ENCODE measurements at places on chromosomes 5 and 9.
A peak's percentile ranks its signal among the peaks of the same experiment; 100 is the strongest.

GRCh38 chr5:103758996-103759395 lies 196.4 kb upstream of the NUDT12 start:
- no peak for DNase-seq

GRCh38 chr9:99966716-99967115 lies 60.3 kb downstream of the STX17 start:
- DNase-seq = no peak

DNA sequence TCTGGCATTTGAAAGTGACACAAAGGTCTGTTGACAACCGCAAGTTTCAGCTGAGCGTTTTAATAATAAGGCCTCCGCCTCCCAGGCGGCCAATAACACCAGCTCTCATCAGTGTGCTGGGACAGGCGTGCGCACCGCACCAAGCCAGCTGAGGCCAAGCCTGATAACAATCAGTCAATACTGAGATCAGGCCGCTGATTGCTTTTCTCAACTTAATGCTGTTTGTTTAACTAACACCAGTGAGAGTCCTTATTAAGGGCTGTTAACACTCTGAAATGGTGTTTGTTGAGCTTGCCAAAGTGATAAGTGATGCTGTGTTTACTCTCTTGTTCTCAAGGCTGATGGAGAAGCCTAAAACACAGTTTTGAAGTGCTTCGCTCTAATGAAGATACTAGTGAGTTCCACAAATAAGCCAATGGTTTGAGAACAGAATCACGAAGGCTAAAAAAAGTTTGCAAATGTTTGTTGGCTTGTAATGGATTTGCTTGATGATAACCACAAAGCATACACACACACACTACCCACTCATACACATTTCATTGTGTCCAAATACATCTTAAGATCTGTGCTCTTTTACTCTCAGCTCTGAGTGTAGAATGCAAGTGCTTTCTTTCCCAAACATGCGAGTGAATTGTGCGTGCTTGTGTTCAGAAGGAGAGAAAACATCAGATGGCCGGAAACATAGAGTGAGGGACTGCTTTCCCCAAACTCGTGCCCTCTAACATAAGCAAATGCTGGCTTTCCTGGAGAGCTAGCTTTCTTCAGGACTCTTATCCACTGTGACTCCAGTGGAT lies 330.4 kb upstream of the KLF4 start:
- no peak for DNase-seq

DNA sequence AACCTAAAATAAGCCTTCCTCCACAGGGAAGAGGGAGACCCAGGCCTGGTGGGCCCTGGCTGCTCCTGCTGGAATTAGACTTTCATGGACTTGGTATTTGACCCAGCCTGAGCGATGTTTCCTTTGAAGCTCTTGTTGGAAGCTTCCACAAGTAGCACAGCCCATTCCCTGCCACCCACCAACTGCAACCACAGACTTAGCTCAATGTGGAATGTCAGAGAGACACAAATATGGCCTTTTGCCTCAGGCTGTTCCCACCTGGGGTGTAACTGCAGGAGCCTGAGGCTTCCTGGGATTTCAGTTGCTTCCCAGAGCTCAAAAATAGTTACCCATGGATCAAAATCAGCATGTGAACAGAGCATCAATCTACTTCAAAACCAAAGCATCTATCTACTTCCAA lies 70.3 kb upstream of the LHFPL2 start:
- DNase-seq = no peak

DNA sequence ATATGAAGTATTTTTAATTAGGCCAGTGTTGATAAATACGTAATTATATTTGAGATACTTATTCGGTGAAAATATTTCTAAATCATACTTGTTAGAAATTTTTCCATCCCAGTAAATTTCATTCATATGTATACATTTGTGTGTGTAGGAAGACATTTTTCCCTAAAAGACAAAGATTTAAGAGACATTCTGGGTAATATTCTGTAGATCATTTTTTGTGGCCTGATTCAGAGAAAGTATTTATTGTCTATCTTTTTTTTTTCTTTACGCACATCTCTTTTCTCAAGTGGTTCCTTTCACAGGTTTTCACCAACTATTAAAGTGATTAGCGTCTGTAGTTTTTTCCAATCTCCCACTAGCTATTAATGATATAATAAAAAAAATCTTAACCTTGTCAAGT lies 224.1 kb downstream of the MEF2C start:
- no peak for DNase-seq

DNA sequence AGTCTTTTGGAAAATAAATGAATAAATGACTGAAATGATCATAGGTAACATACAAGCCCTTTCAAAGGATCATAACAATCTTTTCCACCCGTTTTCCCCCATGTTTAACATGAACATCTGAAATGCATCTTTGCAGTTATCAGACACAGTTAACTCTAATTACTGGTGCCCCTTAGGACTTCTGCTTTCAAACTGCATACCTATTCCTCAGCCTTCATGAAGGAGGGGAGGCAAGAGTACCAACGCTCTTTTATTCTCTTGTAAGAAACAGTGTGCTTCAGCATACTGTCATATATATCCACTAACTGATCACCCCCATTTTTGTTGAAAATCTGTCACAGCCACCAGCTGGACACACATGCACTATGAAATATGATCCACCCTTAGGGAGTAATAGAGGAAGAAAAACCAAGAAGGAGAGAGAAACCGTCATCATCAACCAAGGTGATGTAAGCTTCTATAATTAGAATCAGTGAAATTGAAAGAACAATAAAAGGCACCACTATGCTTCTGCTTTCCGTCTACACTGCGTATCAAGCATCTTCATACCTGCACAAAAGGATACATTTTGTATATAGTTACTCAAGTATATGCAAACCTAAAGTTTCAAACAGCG lies 98.7 kb downstream of the RAPGEF6 start:
- DNase-seq = peak; percentile 86

DNA sequence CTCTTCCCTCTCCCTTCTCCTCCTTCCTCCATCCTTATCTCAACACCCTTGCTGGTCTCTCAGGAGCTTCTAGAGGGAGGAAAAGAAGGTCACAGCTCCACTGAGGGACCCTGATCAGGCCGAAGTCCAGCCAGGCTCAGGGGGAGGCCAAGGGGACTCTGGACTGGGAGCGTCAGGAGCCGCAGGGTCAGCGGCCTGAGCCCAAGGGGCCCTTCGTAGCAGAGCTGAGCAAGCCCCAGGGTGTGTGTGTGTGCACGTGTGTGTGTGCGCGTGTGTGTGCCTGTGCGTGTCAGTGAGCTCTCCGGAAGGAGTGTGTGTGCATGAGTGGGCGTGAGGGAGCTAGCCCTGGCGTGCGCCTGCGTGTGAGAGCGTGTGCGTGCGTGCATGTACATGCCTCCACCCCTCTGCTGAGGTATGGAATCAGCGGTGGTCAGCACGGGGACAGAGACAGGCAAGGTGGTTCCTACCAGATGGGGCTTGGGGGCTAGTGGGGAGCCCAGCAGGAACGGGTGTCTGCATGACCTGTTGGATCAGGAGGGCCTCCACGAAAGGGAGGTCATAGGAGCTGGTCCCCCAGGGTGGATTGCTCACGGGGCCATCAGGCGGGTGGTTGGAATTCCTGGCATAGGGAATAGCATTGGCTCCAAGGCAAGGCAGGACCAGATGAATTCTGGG lies 10.0 kb upstream of the AGPAT2 start:
- DNase-seq = no peak

- peak; percentile 13 for DNase-seq
Measured at GRCh38 chr9:2727966-2728613, 10.8 kb downstream of the KCNV2 start.

- peak; percentile 87 for DNase-seq
Measured at GRCh38 chr9:129584136-129584535, 36.8 kb downstream of the C9orf50 start.

- DNase-seq = no peak
Measured at GRCh38 chr9:120889606-120890271, 12.8 kb upstream of the PHF19 start.

- DNase-seq = peak; percentile 71
Measured at GRCh38 chr5:172078726-172079345, 72.4 kb upstream of the FBXW11 start.

DNA sequence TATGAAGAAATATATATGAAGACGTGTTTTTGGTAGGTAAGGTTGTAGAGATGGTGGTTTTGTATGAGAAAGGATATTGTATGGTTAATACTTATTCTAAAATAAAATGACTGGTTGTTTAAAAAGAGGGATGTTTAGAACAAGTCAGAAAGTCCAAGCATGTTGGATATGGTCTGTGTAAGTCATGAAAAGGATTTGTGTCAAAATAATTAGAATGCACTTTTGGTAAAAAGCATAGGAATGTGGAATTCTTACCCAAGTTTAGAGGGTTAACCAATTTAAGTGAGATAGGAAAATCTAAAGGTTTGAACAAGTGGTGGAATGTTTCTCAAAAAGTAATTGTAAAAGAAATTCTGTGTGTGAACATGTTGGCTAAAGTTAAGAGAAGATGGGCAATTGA lies 1556.5 kb upstream of the C9orf72 start:
- no peak for DNase-seq

DNA sequence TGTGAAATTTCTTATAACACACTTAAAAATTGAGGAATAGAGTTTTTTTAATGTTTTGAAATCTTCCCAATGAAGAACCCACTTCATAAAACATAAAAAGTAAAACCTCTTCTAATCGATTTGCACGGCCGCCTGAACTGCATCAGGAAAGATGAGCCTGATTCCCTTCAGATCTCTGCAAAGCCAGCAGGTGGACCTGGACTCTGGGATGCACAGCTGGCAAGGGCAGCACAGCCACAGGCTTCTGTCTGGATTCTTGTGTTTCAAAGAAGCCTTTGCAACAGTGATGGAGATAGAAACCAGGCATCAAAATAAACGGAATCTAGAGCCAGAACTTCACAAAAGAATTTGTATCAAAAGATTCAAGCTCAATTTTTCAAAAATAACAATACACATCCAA lies 36.0 kb upstream of the SPATA31C2 start:
- no peak for DNase-seq

DNA sequence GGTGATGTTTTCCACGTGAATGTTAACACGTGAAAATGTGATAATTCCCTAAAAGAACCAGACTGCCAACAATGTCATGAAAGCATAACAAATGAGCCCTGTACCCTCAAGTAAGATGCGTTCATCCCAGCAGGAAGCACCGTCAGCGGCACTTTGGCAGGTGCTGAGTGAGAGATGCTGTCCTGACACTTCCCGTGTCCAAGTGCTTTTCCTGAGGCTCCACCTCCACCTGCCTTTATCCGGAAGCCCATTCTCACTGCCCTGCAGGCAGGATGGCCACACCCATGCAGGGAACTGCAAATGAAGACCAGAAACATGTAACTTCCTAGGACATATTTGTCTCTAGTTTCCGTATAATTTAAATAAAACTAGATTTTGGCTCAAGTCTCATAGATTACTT lies 238.0 kb upstream of the IRX2 start:
- no peak for DNase-seq

- no peak for DNase-seq
Measured at GRCh38 chr5:147509041-147509709, 693 bp downstream of the DPYSL3 start.

DNA sequence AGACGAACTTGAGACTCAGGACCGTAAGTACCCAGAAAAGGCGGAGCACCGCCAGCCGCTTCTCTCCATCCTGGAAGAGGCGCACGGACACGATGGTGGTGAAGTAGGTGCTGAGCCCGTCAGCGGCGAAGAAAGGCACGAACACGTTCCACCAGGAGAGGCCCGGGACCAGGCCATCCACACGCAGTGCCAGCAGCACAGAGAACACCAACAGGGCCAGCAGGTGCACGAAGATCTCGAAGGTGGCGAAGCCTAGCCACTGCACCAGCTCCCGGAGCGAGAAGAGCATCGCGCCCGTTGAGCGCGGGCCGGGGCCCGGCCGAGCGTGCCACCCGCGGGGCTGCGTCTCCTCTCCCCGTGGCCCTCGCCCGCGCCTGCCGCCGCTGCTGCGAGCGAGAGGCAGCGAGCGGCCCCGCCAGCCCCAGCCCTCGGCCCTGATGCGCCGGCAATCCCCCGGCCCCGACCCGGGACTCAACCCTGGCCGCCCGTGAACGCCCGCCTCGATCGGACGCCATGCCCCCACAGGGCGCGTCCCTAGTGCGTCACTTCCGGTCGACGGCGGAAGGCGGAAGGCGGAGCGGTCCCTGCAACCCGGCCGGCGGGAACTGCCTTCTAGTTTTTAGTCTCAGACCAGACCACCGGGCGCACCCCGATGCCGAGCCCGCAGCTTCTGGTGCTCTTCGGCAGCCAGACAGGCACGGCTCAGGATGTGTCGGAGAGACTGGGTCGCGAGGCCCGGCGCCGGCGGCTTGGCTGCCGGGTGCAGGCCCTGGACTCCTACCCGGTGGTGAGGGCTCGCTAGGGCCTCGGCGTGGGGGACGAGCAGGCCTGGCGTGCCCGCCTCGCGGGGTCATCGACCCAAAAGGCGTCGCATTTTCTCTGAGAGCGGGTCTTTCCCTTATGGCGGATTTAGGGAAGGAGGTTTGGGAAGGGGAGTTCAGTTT lies at the start of the genes NDOR1 and TMEM203:
Gene NDOR1, plus strand, starts transcription at position 575 of the 944 bp plus-strand sequence. Its CDS starts 78 bp downstream, at position 653.
Gene TMEM203, minus strand, starts transcription at position 523 of the 944 bp plus-strand sequence. Its CDS starts 234 bp downstream, at position 289.
- peak; percentile 87 for DNase-seq

DNA sequence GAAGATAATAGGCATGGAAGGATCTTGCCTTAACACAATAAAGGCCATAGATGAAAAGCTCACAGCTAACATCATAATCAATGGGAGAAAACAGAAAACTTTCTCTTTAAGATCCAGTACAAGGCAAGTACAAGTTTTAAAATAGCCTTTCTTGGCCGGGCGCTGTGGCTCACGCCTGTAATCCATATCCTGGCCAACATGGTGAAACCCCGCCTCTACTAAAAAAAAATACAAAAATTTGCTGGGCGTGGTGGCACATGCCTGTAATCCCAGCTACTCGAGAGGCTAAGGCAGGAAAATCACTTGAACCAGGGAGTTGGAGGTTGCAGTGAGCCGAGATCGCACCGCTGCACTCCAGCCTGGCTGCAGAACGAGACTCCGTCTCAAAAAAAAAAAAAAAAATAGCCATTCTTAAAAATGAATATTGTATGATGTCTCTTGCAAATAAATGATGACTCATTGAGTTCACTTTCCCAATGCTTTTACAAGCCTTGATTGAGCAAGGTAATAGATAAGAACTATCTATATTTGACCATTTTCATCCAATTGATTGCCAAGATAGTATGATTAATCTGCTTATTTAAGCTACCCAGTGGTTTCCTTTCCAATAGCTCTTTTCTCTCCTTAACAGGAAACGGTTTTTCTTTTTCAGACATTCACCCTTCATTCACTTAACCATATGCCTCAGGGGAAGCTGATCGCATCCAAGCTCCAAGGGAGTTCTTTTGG lies 15.8 kb downstream of the CCDC152 start:
- DNase-seq = no peak

DNA sequence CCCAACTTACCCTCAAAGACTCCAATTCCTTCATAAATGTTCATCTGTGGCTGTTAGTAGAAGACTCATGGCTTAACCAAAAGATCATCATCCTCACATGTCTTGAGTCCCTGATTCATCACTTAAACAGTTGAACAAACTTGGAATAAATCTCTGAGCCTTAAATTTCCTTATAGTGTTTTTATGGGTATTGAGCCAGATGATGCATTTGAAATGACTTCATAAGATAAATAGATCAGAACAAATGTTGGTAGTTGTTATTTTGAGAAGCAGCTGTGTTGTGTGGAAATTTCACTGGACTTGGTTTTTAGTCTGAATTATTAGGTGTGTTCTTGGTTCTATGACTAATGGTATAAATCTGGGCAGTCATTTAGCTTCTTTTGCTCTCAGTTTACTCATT lies 236.2 kb downstream of the NNT start:
- DNase-seq = no peak
